ENCODE measurements at places on chromosomes 3 and 15.

- no peak for DNase-seq
Measured at GRCh38 chr3:134430950-134431445, 54.8 kb downstream of the ANAPC13 start.

- DNase-seq, result no peak
Measured at GRCh38 chr15:101357885-101358284, 62.8 kb upstream of the SNRPA1 start.

GRCh38 chr15:39666677-39667076 is 85.8 kb downstream of the THBS1 start:
- no peak for DNase-seq

GRCh38 chr3:20776692-20777091 is 590.7 kb upstream of the SGO1 start:
- DNase-seq, result no peak

GRCh38 chr3:100709842-100710260 is 557 bp downstream of the TFG start:
- DNase-seq, result peak; percentile 66

GRCh38 chr15:33234020-33234461 is 39.5 kb upstream of the FMN1 start:
- DNase-seq, result peak; percentile 48

DNA sequence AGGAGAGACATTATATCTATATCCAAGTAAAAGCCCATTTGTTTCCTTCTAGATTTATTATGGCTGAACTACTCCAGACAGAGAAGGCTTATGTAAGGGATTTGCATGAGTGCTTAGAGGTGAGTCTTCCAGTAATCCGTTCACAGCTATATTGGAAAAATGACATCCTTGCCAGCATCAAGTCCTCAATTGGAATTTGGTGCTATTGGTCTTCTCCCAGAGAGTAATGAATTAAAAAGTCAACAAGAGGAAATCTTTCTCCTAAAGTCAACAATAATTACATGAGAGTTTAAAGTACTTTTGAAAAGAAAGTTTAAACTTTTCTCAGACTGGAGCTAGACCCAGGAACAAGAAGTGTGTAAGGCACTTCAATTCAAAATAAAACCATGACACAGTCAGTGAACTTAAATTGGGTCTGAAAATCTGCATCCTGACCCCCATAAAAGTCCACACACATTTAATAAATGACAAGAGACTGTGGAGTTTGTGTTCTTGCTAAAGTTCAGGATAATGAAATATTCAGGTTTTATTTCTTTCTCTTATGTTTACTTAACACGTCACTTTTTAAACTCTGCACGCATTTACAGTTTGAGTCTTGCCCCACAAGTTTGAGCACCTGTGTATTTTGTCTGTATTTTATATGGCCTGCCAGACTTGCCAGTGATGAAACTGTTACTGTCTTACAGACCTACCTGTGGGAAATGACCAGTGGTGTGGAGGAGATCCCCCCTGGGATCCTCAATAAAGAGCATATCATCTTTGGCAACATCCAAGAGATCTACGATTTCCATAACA is 268.2 kb upstream of the UMPS start:
- no peak for DNase-seq

DNA sequence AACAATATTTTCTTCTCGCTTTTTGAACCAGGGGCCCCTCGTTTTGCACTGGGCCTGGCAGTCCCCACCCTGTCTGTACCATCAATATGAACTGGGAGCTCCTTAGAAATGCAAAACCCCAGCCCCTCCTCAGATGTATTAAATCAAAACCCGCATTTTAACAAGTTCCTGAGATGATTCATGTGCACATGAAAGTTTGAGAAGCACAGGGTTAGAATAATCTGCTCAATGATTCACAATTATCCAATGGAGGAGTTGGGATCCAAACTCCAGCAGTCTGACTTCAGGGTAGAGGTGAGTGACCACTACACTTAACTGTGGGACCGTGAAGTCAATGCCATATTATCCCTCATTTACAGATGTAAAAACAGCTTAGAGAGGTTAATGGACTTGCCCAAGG is 256.4 kb downstream of the IGSF11 start:
- DNase-seq, result no peak

DNA sequence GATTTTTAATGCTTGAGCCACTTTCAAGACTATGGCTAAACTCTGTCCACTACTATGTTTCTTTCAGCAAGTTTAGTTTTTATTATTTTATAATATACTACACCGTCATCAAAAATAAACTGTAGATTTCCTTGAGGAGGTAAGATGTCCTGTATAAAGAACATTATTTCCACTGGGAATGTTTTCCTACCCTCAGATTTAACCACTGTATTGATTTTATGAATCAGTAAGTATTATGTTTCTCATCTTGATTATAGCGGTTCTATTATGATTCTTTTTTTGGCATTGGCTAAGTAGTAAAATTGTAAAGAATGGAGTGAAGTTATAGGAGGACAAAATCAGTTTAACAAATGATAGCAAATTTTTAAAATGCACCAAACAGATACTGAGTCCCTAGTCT is 44.4 kb downstream of the ADAM10 start:
- DNase-seq, result no peak

GRCh38 chr3:141804778-141805639 is 41.8 kb downstream of the GRK7 start:
- DNase-seq, result no peak

GRCh38 chr15:36898536-36899126 is 201.7 kb downstream of the MEIS2 start:
- no peak for DNase-seq

DNA sequence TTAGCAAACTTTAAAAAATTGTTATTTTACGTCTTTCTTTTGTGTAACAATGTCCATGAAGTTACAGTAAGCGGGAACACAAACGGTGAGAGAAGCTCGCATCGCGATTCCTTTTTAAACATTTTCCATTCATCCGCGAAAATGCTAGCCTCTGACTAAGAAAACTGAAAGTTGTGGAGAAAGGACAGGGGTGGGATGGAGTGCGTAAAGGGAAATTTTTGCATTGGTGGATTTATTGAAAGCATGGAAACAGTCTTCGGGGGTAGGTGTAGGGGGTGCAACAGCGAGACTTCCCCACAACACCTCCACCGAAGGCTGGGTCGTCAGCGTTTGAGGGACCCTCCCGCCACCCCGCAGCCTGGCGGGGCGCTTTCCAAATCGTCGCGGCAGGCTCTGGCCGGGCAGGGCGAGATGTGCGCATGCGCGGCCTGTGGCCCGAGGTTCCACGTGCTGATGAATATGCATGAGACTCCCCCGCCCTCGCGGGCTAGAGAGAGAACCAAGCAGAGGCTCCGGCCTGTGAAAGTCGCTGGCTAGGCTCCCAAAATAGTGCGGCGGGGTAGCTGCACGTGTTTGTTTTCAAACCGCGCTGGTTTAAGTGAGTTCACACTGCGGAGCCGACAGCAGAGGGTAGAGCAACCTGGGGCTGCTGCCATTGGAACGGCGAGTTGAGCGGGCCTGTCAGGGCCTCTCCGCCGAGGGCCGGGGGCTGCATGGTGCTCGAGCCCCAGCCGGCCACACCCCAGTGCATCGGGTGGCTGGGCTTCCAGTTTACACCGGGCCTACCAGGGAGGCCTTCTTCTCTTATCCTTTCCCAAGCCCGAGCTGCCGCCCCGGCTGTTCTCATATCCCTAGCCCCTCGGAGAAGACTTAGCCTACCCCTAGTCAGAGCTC is 9.9 kb downstream of the ZIC1 start:
- DNase-seq, result peak; percentile 23

DNA sequence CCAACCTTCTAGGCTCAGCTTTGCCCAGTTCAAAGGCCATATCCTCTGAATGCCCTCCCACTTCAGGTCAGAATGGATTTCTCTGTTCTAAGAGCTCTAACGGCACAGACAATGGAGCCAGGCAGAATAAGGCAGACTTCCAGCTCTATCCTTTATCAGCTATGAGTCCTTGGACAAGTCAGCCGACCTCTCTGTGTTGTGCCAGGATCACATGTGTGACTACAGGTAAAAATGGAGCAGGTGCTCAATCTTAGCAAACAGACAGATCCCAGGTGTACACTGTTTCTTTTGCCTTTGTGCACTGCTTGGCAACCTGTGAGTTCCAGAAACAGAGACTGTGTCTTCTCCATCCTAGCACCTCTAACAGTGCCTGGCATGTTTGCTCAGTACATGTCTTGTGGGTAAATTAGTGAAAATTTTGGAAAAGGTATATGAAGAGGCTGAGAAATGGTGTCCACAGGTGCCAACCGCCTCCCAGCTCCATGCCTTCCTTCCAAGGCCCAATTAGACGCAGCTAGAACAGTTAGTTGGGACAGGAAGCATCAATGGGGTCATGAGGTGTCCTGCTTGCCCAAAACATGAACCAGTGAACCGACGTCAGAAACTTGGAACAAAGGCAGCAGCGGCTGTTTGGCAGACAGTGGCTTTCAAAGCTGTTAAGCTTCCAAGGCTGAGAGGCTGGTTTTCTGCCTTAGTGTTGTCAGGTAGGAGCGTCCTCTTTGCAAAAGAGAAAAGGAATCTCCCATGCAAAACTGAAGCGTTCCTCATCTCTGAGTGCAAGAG is 28.7 kb downstream of the TLE3 start:
- no peak for DNase-seq

DNA sequence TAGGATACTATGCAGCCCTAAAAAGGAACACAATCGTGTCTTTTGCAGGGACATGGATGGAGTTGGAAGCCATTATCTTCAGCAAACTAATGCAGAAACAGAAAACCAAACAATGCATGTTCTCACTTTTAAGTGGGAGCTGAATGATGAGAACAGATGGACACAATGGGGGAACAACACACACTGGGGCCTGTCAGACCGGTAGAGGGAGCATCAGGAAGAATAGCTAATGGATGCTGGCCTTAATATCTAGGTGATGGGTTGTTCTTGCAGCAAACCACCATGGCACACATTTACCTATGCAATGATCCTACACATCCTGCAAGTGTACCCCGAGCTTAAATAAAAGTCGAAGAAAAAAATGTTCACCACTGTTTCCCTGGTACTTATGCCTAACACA is 17.5 kb downstream of the SENP7 start:
- DNase-seq, result peak; percentile 16

DNA sequence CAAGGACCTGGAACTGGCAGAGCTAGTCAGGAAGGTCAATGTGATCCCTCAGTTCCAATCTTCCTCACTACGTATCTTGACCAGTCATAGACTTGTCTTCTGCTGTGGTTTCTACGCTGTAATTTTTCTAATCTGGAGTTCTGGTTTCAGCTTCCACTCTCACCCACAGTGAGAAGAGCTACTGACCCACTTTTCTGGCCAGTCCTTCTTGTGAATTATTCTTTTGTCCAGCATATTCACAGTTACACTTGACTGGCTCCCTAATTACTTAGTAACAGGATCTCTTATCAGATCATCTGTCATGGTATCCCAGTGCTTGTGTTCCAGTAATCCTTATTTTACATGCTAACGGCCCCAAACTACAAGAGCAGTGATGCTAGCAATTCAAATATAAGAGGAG is 72.4 kb upstream of the MME start:
- DNase-seq, result no peak

DNA sequence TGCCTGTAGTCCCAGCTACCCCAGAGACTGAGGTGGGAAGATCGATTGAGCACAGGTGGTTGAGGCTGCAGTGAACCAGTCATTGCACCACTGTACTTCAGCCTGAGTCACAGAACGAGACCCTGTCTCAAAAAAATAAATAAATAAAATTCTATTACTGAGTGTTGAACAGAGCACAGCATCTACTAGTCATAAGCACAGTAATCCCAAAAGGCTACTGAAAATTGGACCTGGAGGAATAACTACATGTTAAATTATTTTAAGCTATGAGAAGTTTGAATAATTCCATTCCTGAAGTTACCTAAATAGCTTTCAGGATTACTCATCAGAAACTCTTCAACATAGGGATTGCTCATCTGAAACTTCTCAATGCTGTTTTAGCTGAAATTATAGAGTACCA is 43.4 kb downstream of the ARMC8 start:
- no peak for DNase-seq

DNA sequence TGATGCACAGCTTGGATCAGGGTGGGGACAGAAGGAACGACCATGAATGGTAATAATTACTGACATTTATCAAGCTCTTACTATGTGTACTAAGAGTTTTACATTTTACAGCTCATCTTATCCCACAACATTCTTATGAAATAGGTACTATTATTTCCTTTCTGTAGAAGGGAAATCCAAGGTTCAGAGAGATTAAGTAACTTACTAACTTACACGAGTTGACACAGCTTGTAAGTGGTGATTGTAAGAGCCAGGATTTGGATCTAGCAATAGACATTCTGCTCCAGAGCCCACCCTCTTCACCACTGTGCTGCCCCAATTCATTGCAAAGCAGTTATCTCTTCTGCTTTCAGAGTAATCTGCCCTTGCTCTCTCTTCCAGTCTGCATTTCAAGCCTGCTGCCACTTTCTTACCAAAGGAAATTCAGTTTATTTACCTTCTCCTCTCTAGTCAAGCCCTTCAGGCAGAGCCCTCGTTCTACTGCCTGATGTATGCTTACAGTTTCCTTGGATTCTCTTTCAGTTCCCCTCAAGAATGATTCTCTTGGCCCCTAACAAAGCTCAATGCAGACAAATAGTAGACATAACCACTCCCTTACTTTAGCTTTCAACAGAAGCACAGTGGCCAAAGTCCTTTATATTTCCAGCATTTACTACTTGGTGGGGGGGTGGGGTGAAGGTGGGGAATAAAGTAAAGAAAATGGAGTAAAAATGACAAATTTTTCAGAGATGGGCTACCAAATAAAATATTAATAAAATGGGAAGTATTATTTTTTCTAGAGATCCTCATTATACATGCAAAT is 65.8 kb downstream of the ATP8B4 start:
- no peak for DNase-seq

DNA sequence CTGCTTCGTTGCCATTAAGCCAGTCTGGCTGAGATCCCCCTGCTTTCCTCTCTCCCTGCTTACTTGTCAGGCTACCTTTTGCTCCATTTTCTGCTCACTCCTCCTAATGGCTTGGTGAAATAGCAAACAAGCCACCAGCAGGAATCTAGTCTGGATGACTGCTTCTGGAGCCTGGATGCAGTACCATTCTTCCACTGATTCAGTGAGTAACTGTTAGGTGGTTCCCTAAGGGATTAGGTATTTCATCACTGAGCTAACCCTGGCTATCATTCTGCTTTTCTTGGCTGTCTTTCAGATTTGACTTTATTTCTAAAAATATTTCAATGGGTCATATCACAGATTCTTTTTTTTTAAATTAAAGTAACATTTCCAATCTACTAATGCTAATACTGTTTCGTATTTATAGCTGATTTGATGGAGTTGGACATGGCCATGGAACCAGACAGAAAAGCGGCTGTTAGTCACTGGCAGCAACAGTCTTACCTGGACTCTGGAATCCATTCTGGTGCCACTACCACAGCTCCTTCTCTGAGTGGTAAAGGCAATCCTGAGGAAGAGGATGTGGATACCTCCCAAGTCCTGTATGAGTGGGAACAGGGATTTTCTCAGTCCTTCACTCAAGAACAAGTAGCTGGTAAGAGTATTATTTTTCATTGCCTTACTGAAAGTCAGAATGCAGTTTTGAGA is 25.0 kb downstream of the CTNNB1 start:
- DNase-seq, result peak; percentile 47
